ENCODE measurements at places on chromosomes 4 and X.

- no peak for DNase-seq
Measured at GRCh38 chr4:40187386-40187906, 9.4 kb upstream of the RHOH start.

GRCh38 chr4:139857977-139858376, 192.4 kb downstream of the MGST2 start:
- DNase-seq, result no peak

DNA sequence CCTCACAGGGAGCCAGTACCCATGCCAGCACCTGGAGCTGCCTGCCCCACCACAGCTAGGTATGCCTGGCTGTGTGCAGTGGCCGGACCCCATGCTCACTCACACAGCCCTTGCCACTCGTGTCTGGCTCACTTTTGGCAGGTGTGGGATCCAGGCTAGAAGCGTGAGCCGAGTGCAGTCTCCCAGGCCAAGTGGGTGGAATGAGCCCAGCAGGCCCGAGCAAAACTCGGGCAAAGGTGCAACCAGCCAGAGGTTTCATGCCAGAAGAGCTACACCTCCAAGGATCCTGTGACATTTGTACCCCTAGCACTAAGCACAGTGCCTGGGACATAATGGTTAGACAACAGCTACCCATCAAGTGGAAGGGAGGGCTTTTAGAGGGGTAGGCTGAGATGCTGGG, 217.8 kb downstream of the NSUN7 start:
- DNase-seq, result no peak

DNA sequence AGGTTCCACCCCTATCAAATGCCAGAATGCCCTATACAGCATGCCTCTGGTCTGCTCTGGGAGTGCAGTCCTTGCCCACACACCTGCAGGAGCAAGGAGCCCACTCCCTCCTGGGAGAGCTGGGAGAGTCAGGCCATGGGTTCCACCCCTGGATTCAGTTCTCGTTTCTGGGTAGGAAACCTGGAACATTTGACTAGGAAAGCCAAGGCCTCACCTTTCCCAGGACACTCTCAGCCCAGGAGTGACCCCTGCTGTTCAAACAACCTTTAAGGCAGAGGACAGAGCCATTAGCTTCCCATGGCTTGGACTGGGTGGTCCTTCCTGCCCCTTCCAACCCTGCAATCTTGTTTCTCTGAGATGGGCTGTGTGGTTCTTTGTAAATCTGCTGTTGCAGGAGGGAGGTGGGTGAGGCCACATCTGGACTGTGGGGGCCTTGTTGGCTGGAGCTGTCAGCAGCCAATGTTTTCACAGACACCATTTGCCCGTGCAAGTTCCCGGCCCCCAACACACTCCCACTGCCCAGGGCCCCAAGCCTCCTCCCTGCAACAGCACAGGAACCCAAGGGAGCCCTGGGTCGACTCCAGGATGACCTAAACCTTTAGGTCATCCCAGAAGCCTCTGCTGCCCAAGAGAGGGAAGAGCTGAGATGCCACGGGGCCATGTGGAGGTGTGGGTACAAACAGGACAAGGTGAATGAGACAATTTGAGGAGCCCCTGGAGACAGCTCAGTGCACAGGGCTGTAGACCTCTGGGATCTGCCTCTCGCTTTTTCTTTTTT, 104.4 kb downstream of the PJA1 start:
- DNase-seq, result no peak
